ENCODE measurements at places on chromosomes 4 and X. TPM values are rescaled to one million over a fixed set of nuclear protein-coding genes. Genes with fewer than 3 reads are reported as not detected.

The GPR34 gene
- total RNA-seq = 1.3 TPM

GRCh38 chr4:963276-964225, 9.8 kb downstream of the DGKQ start:
- no peak for DNase-seq

- DNase-seq = no peak
Observed at GRCh38 chr4:176387571-176387970, 67.8 kb downstream of the SPCS3 start.

The GPR82 gene
- 0.47 TPM for total RNA-seq
